ENCODE measurements at places on chromosomes 13 and 19.

GRCh38 chr13:113545931-113546516, 38.5 kb upstream of the TFDP1 start:
- no peak for DNase-seq

DNA sequence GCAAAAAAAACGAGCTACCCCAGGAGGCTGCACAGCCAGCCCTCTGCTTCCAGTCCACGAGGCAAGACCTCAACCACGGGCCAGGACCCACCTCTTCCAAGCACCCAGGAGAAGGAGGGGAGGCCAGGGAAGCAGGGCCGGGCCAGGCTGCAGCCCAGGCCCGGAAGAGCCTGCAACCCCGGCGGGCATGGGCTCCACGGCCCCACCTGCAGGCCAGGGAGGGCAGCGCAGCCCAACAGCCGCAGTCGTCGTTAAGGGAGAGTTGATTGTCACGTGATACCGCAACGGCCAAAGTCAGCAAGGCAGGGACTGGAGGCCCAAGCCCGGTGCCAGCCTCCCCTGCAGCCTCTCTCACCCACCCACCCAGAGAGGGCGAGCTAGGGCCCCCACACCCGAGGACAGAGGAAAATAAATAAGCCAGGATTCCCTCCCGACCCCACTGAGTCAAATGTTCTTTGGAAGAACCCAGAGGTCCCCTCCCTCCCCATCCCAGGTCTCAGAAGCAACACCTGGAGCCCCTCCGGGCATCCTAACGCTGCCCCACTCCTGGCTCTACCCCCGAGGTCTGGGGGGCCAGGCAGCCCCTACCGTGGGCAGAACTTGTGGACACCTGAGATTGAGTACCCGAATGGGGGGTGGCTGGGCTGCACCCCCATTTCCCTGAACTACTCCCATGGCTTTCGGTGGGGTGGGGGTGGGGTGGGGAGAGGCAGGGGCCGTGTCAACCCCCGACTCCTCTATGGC, 5.2 kb upstream of the REXO1 start:
- DNase-seq, result peak; percentile 37

GRCh38 chr13:33259296-33259695, 26.3 kb downstream of the STARD13 start:
- DNase-seq, result no peak

- DNase-seq, result no peak
Measured at GRCh38 chr19:45403781-45404556, 900 bp downstream of the PPP1R13L start.

GRCh38 chr13:34748596-34748995, 193.5 kb upstream of the NBEA start:
- no peak for DNase-seq

DNA sequence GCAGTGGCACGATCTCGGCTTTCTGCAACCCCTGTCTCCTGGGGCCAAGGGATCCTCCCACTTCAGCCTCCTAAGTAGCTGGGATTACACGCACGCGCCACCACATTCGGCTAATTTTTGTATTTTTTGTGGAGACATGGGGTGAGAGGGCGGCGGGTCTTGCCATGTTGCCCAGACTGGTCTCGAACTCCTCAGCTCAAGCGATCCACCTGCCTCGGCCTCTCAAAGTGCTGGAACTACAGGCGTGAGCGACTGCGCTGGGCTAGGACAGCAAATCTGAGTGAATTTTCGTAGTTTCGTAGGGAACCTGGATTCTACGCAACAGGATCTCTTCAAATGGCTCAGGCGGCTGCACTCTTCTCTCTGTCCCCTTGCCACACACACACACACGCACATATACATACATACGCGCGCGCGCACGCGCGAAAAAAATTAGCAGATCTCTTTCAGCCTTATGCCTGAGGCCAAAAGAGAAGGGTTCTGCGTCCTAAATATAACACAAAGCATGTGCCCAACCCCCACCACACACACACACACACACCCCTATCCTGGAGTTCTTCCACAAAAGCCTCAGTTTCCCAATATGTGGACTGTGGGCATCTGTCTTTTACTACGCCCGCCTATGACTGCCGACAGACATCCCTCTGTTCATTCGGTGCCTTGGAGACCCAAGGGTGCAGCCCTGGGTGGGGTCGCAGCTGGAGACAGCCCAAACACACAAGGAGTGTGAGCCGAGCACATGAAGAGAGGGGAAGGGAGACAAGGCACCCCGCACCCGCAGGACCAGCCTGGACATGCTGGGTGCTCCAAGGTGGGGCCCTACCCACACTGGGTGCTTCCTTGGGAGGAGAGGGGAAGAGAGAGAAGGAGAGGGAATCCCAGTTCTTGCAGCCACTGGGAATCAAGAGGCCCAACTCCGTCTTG, 616 bp downstream of the PINLYP start:
- DNase-seq, result no peak

GRCh38 chr13:111850458-111850857, 216.5 kb upstream of the SOX1 start:
- no peak for DNase-seq

DNA sequence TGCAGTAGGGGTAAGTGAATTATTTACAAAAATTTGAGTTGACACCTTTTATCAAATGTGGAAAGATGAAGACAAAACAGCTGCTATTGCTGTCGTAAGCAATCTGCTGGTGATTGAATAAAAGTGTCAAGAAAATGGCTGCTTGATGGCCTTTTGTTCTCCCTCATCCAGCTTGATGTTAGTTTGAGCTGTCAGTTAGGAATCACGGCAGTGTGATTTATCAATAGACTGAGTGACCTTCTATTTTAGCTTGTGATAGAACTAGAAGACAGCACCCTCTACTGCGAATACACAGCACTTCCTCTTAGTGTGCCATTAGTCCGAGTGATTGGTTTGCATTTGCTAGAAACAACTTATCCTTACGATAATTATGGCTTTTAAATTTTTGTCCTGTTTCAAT, 76.3 kb downstream of the MZT1 start:
- DNase-seq, result no peak

- DNase-seq, result no peak
Measured at GRCh38 chr13:64428196-64428595, 2801.9 kb downstream of the PCDH9 start.

DNA sequence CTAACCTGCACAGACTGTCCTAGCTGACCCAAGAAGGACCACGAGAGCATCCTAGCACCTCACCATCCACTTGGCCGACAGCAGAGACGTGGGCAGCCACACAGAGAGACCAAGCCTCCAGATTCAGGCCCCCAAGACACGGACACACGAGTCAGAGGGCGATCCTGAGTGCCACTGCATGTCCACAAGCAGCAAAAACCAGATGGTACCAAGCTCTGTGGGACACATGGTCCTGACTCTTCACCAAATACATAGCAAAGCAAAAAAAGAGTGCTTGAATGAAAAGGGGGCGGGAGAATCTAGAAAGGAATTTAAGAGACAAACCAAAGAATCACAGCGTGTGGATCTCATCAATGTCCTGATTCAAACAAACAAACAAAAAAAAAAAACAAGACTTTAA, 45.2 kb downstream of the MLLT1 start:
- DNase-seq, result no peak

DNA sequence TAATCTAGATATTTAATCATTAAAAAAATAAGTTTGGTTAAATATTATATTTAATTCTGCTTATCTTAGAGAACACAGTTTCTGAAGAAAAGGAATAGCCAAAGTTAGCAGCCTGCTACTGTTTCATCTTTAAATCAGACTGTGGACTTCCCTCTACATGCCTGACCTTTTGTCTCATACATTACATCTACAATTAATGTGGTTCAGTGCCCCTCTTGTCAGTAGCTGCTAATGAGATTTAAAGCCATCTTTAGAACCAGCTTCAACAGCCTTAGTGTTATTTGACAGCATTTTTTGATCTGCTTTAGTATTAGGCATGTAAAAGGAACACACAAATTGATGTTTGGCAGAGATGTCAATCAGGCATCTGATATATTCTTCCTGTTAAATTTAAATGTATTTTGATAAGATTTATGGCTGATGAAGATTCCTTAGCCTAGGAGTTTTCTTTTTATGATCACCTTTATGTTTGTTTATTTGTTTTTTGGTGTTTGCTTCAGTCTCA, 1925.8 kb upstream of the PRR20A start:
- DNase-seq, result no peak

- DNase-seq, result no peak
Measured at GRCh38 chr13:36813225-36813624, 5.8 kb upstream of the RFXAP start.

- no peak for DNase-seq
Measured at GRCh38 chr19:28505134-28505533, 707.8 kb downstream of the UQCRFS1 start.

- DNase-seq, result no peak
Measured at GRCh38 chr13:23868521-23868920, 20.7 kb downstream of the MIPEP start.

GRCh38 chr19:10138879-10139795, 19.4 kb upstream of the EIF3G start:
- no peak for DNase-seq

GRCh38 chr13:60690604-60691003, 293.6 kb downstream of the TDRD3 start:
- DNase-seq, result no peak

DNA sequence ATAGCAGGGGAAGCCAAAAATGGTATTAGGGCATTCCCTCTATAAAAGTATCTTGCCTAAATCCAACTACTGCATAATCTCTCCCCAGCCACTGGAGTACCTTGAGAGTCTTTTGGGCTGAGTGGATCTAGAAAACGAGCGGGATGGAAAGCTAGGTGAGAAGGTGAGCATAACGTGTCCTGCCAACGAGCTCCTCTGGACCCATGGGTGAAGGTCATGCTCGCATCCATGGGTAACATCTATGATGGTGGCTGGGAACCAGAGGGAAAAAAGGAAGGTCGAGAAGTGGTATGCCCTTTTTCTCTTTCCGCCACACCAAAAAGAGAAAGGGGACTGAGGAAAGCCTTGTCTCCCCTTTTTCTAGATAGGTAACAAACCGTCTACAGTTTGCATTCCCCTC, 63.0 kb downstream of the ZNF208 start:
- DNase-seq, result no peak

DNA sequence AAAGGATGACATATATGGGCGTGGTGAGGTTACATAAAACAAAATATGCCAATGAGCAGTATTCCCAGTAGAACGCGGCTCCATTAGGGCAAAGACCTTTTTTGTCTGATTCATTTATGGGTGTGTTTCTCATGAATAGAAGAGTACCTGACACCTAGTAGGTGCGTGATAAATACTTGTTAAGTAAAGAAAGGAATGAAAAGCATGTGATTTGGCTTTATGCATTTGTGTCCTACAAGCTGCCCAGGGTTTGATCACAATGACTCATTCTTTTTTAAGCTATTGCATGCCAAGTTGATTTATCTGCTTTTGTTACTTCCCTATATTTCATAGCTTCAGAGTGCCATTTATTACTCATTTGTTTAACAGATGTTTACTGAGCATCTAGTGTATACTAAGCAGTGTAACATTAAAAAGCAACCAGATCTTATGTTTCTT, 19.1 kb upstream of the KCTD4 start:
- DNase-seq, result no peak

DNA sequence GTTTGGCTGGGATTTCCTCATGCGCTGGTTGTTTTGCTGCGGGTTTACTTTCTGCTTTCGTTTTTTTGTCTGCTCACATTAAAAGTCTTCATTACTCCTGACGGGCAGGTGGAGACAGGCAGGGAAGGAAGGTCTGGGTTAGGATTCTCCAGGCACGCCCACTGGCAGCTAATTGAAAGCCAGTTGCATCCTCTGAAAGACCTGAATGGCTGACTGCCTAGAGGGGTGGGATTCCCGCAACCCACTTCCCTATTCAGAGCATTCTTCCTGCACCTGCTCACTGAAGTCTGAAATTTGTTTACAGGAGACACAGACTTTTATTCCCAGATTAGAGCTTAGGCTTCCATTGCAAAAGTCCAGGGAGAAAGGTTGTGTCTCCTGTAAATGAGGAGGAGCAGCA, 172.0 kb downstream of the UQCRFS1 start:
- DNase-seq, result no peak

DNA sequence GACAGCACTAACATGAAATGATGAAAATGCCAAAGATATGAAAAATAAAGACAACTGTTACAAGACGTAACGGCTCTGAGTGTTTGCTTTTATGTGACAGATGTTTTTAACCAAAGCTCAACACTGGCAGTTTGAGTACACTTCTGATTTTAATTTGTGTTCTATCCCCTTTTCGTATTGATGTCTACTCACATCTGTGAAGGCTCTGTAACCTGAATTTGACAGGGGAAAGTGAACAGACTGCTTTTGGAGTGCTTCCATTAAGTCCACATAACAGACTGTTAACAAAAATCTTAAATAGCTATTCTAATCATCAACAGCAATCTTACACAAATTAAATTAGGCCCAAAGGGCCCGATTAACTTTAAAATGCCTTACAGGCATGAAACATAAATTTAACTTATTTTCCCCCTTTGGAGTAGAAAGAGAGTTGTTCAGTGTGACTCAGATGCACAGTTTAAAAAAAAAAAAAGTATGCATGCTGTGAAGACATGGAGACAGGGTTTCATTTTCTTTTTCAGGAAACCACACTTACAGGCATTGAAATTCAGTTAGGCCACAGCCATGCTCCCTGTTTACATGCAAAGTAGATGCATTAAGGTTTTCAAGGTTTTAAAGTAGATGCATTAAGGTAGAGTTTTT, 16.3 kb upstream of the RNASEH2B start:
- DNase-seq, result no peak

DNA sequence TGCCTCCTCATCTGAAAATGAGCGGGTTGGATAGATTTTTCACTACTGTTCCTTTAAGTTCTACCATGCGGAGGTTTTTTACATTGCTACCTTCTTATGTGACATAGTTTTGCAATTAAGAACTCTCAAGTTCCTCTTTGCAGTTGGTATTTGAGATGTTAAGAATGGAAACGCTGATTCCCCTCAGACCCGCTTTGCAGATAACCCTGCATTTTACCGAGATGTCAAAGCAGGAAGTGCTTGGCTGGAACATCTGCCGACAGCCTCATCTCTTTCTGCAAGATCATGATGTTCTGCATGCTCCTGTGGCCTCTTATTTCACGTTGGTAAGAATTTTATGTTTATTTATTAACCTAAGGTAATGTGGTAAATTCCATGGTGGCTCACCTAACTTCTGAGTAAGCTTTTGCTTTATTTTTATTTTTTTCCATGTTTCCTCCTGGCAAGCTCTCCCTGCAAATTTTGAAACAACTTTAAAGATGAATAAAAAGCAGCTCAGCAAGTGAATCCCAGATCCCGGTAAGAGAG, 22.5 kb downstream of the PABPC3 start:
- no peak for DNase-seq

Data from hypothalamus (tissue), 51 donors.